ENCODE measurements at places on chromosomes 1 and 21.

- DNase-seq = no peak
Observed at GRCh38 chr1:166328956-166329355, 162.2 kb upstream of the FAM78B start.

GRCh38 chr1:200379940-200380588 is 29.8 kb downstream of the ZNF281 start:
- DNase-seq = no peak

DNA sequence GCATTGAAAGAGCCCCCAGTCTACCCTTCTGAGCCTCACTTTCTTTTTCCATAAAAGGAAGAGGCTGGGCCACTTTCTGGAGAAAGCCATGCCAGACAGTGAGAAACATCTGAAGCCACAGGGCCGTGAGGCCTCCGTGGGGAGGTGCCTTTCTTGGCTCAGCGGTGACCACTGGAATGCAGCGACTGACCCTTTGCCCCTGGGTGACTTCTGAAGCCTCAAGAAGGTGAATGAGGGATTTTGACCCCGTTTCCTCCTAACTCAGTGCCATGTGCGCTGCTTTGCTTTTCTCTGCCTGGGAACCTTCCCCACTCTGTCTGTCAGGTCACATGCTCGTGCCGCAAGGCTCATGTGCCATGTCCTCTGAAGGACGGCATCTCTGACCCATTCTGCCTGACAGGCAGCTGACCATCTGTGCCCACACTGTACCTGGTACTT is 44.7 kb upstream of the A3GALT2 start:
- DNase-seq = no peak

GRCh38 chr1:28246427-28246832 is 10.5 kb downstream of the ATP5IF1 start:
- DNase-seq = no peak

DNA sequence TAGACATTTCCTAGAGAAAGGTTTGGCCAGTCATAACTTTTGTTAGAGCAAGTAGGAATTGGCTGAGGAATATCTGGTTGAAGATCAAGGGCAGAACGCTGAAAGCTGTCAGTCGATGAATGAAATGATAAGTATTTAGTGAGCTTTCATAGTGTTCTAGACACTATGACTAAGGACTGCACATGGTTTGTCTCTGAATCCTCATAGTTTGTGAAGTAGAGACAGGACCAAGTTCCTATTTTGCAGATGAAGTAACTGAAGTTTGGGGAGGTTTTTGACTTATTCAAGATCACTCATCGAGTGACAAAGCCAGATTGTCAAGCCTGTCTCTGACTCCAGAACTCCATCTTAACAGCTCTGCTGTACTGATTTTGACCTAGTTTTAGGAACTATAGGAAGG is 4.7 kb downstream of the ELOA start:
- no peak for DNase-seq

DNA sequence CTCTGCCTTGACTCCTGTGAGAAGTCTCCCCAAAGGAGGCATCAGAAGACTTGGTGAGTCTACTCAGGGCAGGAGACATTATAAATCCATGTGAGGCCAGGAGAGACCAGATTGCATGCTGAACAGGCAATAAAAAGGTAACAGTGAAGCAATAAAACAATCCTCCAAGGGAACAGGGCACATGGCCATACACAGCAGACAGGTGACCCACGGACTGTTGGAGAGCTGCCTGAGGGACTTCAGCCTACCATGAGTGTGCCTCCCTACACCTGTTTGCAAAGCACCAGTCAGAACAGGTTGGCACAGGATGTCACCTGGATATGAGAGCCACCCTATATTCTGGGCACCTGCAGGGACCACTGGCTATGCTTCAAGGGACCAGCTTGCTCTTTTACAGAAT is 67.6 kb downstream of the MAB21L3 start:
- no peak for DNase-seq

- no peak for DNase-seq
Observed at GRCh38 chr1:231188768-231189167, 26.9 kb downstream of the TRIM67 start.

DNA sequence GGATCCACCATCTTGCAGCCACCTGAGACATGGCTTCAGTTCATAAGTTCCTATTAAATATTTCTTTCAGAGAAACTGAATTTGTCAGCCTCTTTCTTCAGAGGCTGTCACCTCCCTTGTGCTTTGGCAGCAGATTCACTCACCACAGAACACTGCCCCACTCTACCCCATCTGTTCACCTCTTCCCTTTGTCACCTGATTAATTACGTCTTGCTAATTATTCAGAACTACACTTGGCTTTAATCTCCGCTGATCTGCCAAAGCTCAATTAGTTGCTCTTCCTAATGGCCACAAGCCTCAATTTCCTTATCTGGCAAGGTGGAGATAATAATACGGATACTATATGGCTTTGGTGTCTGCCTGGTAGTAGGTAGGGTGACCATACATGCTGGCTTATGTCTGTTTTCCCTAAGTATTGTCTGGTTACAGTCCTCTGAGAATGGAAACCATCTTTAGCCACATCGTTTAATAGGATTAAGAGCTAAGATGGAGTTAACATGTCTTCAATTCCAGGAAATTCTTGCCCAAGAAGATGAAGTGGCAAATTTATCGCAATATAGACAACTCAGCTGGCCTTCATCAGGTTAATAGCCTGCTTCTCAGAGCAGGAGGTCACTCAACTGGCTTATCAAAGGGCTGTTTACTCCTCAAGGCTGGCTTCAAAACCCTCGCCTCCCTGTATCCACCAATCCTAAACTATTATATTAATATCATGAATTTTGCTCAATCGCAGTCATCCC is 58.2 kb upstream of the ADAR start:
- no peak for DNase-seq

GRCh38 chr21:26443867-26444266 is 129.2 kb downstream of the CYYR1 start:
- no peak for DNase-seq

DNA sequence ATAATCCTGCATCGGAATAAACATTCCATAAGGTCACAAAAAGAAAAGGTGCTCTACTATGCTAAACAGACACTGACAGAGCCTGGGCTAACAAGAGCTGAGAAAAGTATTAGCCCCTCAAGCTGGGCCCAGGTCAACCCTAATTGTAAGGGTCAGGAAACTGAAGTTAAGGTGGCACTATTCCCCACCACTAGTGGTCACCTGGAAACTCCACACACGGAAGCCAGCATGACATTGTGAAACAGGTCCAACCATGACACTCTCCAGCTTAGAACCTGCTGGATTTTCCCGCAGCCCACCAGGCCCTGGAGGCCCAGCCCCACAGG is 1.2 kb downstream of the PTTG1IP start:
- DNase-seq = no peak

DNA sequence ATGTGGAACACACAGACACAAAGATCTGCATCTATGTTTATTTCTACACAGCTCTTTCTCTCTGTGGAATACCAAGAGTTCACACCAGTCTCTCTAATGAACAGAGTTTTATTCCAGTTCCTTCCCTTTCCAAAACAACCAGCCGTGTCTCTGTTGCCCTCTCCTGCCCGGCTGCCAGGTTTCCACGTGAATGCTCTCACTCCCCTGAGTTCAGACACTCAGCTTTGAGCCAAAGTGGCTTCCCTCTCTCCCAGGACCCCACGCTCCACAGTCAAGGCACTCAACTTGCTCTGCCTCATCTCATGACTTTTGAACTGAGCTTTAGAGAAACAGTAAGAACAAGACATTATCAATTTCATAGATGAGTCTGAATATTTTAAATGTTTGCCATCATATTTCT is 488.9 kb downstream of the SMYD3 start:
- DNase-seq = no peak

GRCh38 chr1:160795951-160796383 is at the start of gene LY9:
LY9 (plus strand) TSS chr1:160796174; CDS start chr1:160796188, 14 bp downstream.
- no peak for DNase-seq

GRCh38 chr1:4586611-4587160 is 67.7 kb upstream of the AJAP1 start:
- no peak for DNase-seq

DNA sequence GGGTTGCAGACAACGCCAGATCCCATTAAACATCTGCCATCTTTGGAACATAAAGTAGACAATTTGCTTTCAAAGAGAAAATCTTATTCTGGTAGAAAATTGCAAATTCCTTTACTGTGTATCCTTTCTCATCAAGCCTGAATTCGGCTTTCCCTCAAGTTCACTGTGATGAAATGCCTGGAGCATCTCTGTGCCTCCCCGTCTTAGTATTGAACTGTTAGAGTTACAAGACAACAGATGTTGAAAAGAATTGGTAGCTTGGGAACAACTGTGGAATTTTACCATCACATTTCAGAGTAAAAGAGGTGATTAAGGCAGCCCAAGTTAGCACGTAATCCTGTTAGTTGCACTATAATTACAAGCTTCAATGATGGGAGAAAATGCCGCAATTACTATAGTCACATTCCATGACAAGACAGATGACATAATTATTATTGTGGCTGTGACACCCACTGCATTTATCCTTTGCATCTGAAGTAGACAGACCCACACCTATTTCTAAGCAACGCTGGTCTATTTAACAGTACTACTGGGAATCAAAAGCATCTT is 54.4 kb upstream of the B3GALNT2 start:
- no peak for DNase-seq

- no peak for DNase-seq
Observed at GRCh38 chr1:41537788-41538351, 53.4 kb upstream of the EDN2 start.

GRCh38 chr1:205497351-205497750 is 7.1 kb upstream of the CDK18 start:
- DNase-seq = no peak

DNA sequence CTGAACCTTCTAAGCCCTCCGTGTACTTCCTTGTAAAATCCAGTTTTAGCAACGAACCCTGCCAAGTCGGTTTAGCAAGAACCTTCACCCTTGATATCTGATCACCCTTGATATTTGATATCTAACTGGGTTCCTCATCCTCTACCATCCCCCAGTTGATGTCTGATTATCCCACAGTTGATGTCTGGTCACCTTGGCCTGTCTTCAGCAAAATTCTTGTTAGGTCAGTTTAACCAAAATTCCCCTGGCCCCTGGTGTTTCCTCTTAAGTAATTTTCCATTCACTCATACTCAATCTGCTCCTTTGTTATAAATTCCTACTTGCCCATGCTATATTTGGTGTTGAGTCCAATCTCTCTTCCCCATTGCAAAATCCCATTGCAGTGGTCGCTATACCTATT is 114.5 kb upstream of the ZNHIT6 start:
- peak; percentile 19 for DNase-seq

DNA sequence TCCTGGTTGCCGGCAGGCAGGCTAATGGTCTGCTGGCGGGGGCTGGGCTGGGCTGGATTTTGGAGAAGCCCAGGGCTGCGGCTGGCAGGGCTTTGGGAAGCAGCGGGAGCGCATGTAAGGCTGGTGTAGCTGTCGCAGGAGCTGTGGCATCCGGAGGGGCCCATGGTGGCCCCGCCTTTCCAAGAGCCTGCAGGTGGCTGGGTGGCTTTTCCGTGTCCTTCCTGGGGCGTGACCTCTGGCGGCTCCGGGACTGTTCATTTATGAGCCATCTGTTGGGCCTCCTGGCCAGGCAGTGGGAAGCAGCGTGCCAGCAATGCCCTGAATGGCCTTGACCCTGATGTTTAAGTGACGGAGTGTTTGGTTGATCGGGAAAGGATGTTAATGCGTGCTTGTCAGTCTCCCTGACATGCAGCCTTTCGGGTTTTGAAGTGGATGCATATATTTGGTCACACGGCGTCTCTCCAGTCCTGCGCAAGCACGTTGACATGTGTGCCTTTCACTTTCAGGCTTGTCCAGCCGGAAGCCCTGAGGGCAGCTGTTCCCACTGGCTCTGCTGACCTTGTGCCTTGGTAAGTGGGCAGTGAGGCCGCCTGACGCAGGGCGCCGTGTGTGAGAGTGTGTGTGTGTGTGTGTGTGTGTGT is 38.5 kb downstream of the AGPAT3 start:
- DNase-seq = no peak

DNA sequence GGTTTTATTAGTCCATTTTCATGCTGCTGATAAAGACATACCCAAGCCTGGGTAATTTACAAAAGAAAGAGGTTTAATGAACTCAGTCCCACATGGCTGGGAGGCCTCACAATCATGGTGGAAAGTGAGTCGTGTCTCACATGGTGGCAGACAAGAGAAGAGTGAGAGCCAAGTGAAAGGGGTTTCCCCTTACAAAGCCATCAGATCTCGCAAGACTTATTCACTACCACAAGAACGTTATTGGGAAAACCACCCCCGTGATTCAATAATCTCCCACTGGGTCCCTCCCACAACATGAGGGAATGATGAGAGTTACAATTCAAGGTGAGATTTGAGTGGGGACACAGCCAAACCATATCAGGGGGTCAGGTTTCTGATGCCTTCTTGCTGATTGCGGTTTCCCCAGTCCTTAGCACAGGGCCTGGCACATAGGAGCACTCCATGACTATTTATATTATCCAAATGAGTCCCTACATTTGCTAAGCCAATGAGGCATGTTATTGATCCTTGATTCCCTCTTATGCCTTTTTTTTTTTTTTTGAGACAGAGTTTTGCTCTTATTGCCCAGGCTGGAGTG is 35.3 kb upstream of the PAXBP1 start:
- DNase-seq = no peak

GRCh38 chr1:179124873-179125272 is 43.0 kb downstream of the TOR3A start:
- no peak for DNase-seq

- DNase-seq = no peak
Observed at GRCh38 chr1:72827278-72827677, 544.9 kb upstream of the NEGR1 start.

DNA sequence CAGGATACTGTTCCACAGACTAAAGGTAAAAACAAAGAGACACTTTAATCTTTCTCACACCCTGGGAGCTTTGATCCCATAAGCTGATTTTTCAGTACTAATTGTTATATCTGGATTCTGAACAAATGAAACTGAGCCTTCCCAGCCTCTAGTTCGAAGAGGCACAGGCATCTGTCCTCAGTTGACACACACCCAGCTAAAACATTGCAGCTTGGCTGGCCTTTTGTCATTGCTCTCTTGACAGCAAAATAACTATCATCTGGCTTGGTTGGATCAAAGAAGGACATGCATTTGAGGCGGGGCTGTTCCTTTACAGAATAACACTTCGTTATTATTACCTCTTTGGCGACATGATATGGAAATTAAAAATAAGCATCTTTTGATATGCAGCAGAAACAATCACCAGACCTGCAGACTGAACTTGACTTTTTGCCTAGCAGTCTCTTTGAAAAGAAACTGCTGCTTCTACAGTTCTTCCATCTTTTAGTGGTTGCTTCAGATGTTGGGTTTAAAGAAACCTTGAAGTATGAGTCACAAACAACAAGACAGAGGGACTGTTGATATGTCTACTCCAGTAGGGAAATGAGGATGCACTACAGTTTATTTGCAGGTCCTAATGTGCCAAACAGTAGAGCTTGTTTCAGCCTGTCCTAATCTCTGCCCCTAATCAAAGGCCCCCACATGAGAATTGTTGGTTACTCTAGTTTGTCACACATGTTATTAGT is 166.5 kb downstream of the TPR start:
- DNase-seq = no peak

DNA sequence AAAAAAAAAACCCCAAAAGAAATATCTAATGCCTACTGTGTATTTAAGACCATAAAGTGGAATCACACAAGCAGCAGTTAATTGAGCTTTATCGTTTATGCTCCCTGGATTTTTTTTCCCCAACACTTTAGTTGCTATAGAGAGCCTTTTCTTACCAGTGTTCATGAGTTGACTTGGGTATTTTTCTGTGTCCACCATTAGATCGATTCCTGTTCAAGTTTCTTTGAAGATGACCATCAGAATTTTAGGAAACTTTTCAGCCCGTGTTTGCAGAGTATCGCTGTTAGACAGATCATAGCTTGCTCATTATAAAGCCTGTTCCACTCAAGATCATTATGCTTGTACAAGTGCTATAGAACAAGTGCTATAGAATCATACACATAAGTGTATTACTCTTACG is 1.5 kb downstream of the RALGPS2 start:
- no peak for DNase-seq

Data from AG09319 (cell line).